ENCODE measurements at places on chromosomes 4 and X.

- DNase-seq, result no peak
These were observed 119.3 kb downstream of the CRLF2 start for GRCh38 chrX:1093121-1093520.

- DNase-seq, result no peak
These were observed 7.4 kb downstream of the WDR44 start for GRCh38 chrX:118353081-118353850.

- DNase-seq, result no peak
These were observed 1.5 kb downstream of the BEND4 start for GRCh38 chr4:42150653-42151567.

- no peak for DNase-seq
These were observed 243.4 kb downstream of the PTTG2 start for GRCh38 chr4:38203609-38204008.

DNA sequence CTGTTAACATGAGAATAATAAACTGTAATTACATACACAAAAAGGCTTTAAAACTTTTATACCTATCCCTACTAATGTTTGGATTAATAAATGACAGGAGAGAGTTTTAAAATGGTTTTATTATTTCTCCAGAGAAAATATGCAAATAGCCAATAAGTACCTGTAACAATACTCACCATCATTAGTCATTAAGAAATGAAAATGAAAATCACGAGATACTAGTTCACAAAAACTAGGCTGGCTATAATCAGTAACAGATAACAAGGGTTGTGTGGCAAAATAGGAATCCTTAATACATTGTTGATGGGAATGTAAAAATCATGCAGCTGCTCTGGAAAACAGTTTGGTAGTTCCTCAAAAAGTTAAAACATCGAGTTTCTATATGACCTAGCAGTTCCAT, 25.2 kb upstream of the AP1AR start:
- no peak for DNase-seq

DNA sequence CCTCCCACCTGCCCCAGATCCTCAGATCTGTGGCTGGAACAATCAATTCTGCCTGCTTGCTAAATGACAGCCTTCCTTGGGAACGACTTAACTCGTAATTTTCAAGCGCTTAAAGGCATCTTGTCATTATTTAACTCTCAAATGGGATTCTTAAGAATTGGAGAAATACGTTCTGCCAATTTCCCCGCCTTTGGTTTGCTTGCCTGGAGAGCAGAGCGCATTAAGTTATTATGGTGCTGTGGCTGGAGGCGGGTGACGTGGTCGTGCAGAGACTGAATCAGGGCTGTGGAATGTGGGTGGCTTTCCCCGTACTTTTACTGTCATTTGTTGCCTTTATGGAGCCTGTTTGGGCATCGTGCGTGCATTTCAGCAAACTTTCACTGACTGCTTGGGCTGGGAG, 78.9 kb upstream of the PSAPL1 start:
- DNase-seq, result no peak

DNA sequence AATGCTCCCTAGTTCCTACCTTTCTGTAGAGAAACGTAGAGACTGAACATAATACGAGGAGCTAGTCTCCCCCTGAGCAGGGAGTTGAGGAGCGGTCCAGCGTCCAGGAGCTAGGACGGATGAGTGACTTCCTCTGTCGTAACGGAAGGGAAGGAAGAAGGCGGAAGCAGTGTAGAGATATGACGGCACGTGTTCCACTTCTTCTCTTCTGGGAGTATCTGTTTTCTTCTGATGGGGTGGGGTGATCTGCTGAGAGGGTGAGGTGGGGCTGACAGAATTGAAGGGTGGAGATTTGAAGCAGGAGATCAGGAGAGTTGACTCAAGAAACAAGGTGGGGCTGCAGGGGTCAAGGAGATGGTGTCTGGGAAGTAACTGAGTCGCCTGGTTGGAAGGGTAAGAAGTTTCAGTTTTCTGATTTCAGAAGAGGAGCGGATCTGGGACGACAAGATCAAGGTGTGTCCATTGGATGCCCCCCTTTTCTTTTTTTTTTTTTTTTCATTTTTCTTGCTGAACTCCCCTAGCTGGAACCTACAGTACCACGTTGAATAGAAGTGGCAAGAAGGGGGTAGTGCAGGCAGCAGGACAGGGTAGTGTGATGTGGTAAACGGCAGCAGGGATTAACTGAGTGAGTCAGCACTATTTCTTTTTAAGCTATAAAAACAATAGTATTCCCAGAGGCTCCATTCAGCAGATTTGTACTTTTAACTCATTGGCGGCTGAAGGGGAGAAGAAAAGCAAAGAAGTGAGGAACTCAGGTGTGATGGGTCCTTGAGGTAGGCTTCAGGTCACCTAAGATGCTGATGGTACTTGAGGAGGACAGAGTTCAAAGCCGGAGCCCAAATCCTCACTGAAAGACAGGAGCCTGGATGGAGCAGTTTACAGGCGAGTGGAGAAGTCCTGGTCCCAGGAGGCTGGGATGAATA, 50.8 kb upstream of the SETD7 start:
- no peak for DNase-seq

DNA sequence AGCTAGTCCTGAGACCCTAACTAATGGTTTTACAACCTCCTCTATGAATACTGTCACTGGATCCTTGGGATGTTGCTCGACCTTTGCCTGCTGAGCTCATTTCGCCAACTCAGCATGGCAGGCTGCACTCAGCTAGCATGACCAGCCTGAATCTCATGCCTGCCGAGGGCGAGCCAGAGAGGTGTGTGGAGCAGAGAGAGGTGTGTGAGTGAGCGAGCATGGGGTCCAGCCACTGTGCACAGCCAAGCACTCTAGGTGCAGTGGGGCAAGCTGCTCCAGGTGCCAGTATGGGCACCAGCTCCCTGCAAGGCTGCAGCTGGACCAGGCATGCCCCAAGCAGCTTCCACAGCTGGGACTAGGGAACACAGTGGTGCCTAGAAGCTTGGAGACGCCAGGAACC, 410.9 kb downstream of the PCDH10 start:
- no peak for DNase-seq

- DNase-seq, result no peak
These were observed 1333.0 kb downstream of the PCDH19 start for GRCh38 chrX:99077099-99077498.

GRCh38 chr4:10741961-10742699, 57.6 kb upstream of the CLNK start:
- no peak for DNase-seq

DNA sequence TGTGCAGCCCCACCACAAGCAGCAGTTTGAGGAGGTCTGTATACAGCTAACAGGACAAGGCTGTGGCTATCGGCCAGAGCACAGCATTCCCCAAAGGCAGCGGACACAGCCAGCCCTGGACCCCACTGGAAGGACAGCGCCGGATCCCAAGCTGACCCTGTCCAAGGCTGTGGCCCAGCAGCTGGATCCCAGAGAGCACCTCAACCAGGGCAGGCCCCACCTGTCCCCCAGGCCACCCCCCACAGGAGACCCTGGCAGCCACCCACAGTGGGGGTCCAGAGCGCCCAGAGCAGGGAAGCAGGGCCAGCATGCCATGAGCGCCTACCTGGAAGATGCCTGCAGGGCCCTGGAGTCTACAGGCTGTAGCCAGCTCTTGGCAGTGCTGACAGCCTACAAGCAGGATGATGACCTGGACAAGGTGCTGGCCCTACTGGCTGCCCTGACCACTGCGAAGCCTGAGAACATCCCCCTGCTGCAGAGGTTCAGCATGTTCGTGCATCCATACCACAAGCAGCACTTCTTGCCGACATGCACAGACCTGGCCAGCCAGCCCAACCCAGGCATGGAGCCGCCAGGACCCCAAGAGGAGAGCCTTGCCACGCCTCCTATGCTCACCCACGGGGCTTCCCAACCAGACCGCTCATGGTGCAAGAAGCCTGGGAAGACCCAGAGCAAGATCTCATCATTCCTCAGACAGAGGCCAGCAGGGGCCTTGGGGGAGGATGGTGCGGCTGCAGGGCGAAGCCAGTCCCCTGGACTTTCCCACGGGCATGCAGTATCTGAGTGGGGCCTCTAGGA, 62.0 kb downstream of the ALPK1 start:
- no peak for DNase-seq

DNA sequence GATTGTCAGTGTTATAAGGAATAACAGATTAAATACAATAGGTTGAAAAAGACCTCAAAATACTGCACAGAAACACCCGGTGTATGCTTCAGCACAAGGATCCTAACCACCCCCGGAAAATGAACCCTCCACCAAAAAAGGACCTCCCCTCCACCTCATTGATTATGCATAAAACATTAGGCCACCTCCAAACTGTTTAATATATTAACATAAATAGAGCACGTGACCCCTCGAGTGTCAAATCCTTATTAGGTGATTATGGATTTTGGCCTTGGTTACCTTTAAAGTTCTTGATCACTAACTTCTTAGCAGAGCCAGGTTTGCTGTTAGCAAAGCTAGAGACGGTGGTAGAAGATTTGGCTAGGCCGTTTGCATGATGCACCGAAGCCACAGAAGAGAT, 958 bp downstream of the CUL4B start:
- no peak for DNase-seq

- no peak for DNase-seq
These were observed 385.2 kb downstream of the GASK1B start for GRCh38 chr4:157787618-157788017.

DNA sequence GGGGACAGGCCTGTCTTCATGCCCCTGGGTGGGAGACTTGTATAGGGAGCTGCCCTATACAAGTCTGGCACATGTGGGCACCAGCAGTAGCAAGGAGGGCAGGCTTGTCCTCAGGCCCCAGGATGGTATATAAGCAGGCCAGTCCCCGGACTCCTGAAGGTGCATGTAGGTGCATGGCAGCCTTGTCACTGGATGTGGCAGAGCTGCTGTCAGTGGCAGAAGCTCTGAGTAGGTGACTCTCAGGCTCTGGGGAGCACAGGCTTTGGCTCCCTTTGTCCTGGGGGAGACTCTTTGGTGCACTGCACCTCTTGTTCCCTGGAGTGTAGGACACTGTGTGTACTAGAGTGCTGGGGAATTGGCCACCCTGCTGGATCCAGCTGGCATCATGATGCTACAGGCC, 376.7 kb upstream of the DIPK2B start:
- no peak for DNase-seq

DNA sequence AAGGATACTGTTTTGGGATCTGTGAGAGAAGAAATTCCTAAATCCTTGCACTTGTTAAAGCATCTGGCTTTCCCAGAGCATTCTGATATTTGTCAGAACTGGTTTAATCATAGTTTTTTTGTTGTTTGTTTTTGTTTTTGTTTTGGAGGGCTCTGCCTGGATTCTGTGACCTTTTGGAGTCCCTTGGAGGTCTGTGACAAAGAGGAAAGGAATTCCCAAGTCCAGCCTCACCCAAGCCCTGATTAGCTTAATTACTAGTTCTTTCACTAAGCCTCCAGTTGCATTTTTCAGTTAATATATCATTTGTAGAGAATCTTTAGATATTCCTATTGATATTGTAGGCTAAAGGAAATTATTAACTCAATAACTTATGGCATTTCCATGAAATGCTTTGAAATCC, 711 bp downstream of the ACE2 start:
- no peak for DNase-seq

- no peak for DNase-seq
These were observed 19.0 kb downstream of the HADH start for GRCh38 chr4:108008721-108009120.

GRCh38 chrX:153735274-153735673, 10.6 kb downstream of the ABCD1 start:
- no peak for DNase-seq

- no peak for DNase-seq
These were observed 248.5 kb downstream of the UNC5C start for GRCh38 chr4:95300304-95300703.

DNA sequence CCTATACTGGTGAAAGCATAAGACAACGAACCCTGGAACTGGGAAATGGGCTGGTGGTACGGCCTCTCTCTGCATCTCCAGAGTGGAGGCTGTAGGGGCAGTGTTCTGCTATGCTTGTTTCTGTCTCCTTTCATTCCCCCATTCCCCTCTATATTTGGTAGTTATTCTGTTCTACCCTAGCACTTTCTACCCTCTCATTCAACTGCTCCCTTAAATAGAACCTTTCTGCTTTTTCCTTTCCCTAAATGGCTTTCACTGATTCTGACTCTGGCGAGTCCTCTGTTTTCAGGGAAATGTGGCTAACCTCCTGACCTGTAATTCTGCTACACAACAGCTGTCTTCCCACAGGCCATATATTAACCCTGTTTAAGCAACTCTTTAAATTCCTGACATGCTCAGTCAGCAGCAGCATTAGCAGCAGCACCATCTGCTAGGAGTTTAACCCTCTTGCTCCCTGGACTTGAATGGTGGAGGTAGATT, 94.2 kb downstream of the CXCL13 start:
- no peak for DNase-seq

- DNase-seq, result peak; percentile 43
These were observed at the start of gene SORCS2 for GRCh38 chr4:7192252-7193029. SORCS2 (plus strand) TSS chr4:7192538.

- DNase-seq, result no peak
These were observed 95.9 kb upstream of the PTPN13 start for GRCh38 chr4:86497980-86498862.

- DNase-seq, result no peak
These were observed 28.0 kb upstream of the ZNF280C start for GRCh38 chrX:130296743-130297142.

- peak; percentile 28 for DNase-seq
These were observed 100.4 kb downstream of the HMX1 start for GRCh38 chr4:8771258-8771590.

GRCh38 chr4:110854021-110854678, 231.3 kb upstream of the PITX2 start:
- no peak for DNase-seq

DNA sequence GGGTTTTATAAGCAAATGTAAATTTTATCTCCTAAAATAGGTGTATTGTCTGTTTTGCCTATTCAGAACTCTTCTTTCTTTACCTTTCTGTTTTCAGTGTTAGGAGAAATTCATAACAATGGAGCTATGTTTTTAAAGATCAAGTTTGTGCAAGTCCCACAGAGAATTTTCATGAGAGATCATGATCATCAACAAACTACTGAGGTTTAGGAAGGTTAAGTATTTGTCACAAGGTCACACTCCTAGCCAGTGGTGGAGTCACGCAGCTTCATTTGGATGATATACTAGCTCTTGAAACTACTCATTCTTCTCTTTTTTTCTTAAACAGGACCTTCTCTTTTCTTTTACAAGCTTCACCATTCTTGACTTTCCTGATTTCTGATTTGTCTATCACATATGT, 892.6 kb upstream of the FRG1 start:
- DNase-seq, result no peak

Measured in dorsolateral prefrontal cortex (tissue), 122 donors.